ENCODE measurements at places on chromosomes 7 and 10.

GRCh38 chr10:47195274-47195885 is 104.6 kb upstream of the GDF10 start:
- H3K27me3 ChIP-seq = peaks cover 3% of the 10 kb centered on the region
- H3K4me3 ChIP-seq = no peak overlapping the region
- H3K4me1 ChIP-seq = no peaks in the 10 kb centered on the region
- no peak for DNase-seq

- H3K36me3 ChIP-seq = no peaks in the 10 kb centered on the region
- H3K4me1 ChIP-seq = no peaks in the 10 kb centered on the region
- no peaks in the 10 kb centered on the region for H3K27me3 ChIP-seq
Measured at GRCh38 chr10:8584666-8585065, 530.2 kb downstream of the GATA3 start.

GRCh38 chr10:120719333-120719732 is 131.8 kb upstream of the WDR11 start:
- H3K27ac ChIP-seq = no peak overlapping the region
- no peaks in the 10 kb centered on the region for H3K27me3 ChIP-seq
- no peak overlapping the region for H3K4me3 ChIP-seq
- H3K4me1 ChIP-seq = no peaks in the 10 kb centered on the region

DNA sequence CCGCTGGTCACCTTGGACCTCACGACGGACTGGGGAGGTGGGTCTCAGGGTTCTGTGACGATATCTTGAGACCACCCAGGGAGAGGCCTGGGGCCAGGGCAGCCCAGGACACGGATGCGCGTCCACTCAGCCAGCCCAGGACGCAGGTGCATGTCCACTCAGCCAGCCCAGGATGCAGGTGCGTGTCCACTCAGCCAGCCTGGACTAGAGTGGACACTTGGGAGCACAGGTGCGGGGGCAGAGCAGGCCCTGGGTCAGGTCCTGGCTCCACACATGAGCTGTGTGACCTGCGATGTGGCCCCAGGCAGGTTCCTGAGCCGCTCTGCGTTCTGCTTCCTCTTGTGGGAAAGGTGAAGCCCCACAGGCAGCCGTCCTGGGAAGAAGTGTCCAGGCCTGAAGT is 22.2 kb downstream of the KNDC1 start:
- H3K27me3 ChIP-seq = peaks cover 14% of the 10 kb centered on the region
- H3K27ac ChIP-seq = no peak overlapping the region
- H3K4me3 ChIP-seq = no peak overlapping the region
- H3K36me3 ChIP-seq = no peaks in the 10 kb centered on the region

GRCh38 chr7:101232141-101232850 is 5.3 kb downstream of the CLDN15 start:
- no peaks in the 10 kb centered on the region for H3K36me3 ChIP-seq
- H3K4me3 ChIP-seq = no peak overlapping the region
- peaks cover 6% of the 10 kb centered on the region for H3K27me3 ChIP-seq
- H3K4me1 ChIP-seq = no peaks in the 10 kb centered on the region

- H3K36me3 ChIP-seq = no peaks in the 10 kb centered on the region
- peak overlapping the region; percentile 76 for H3K27ac ChIP-seq
- no peak for DNase-seq
- peaks cover 16% of the 10 kb centered on the region for H3K4me1 ChIP-seq
- no peaks in the 10 kb centered on the region for H3K27me3 ChIP-seq
Measured at GRCh38 chr7:121796936-121797656, 75.9 kb upstream of the PTPRZ1 start.

DNA sequence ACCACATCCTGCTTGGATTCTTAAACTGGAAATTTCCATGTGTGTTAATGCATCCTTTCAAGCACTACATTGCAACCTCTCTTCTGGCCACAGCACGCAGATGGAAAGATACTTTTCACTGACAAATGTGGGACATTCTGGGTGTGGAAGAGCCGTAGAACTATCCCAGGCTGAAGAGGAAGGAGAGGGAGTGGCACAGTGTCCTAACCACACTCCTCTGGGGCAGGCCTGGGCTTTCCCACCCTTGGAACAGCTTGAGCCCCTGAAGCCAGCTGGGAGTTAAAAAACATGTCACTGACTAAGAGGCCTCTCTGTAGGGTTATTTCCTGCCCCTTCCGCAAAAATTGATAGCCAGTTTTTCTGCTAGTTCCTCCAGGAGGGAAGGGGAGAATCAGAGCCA is 34.0 kb upstream of the DNMBP start:
- peak overlapping the region; percentile 41 for H3K27ac ChIP-seq
- no peak for DNase-seq
- H3K4me3 ChIP-seq = no peak overlapping the region
- H3K27me3 ChIP-seq = peaks cover 4% of the 10 kb centered on the region
- peaks cover 12% of the 10 kb centered on the region for H3K4me1 ChIP-seq

All from glutamatergic neuron (in vitro differentiated cells).